ENCODE measurements at places on chromosomes 2 and 18.
A peak's percentile ranks its signal among the peaks of the same experiment; 100 is the strongest.

DNA sequence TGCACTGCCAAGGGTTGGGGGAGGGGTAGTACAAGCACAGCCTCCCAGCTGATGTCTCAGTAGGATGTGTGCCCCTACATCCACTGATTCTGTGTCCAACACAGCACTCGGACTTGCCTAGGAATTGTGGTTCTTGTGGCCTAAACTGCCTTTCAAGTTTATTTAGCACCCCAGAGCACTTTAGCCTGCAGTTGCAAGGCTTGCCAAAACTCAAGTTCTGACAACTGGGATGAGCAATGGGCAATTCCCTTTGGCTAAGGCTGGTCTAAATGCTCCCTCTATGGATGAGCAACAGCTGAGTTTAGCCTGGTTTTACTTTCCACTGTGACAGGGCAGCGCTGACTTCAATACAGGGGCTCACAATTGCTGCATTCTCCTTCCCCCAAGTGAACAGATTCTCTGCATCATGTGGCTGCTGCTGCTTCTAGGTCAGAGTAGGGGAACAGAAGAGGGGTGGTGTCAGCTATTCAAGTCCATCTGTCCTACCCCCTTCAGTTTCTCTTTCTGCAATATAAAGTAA lies 471.5 kb downstream of the PIK3C3 start:
- no peak for DNase-seq

GRCh38 chr2:139170406-139170805 lies 390.2 kb upstream of the NXPH2 start:
- no peak for DNase-seq

GRCh38 chr18:62876828-62877227 lies 161.5 kb downstream of the PHLPP1 start:
- DNase-seq: no peak

GRCh38 chr2:88590998-88591613 lies 36.2 kb downstream of the EIF2AK3 start:
- peak; percentile 55 for DNase-seq

DNA sequence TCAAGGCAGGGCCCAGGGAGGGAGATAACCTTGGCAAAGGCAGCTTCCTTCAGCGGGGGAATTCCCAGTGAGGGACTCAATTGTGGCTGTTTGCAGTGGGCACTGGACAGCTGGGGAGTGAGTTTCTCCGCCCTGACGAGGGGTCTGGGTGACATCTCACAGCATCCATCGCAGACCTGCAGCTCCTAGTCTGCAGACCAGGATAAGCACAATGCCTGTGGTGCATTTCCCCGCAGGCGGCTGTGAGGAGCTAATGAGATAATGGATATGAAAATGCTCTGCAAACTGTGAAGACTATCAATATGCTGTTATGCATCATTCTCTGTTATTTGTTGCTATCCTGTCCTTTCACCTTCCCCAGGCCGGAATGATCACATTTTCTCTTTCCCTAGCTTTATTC lies 30.0 kb upstream of the CYP1B1 start:
- no peak for DNase-seq

DNA sequence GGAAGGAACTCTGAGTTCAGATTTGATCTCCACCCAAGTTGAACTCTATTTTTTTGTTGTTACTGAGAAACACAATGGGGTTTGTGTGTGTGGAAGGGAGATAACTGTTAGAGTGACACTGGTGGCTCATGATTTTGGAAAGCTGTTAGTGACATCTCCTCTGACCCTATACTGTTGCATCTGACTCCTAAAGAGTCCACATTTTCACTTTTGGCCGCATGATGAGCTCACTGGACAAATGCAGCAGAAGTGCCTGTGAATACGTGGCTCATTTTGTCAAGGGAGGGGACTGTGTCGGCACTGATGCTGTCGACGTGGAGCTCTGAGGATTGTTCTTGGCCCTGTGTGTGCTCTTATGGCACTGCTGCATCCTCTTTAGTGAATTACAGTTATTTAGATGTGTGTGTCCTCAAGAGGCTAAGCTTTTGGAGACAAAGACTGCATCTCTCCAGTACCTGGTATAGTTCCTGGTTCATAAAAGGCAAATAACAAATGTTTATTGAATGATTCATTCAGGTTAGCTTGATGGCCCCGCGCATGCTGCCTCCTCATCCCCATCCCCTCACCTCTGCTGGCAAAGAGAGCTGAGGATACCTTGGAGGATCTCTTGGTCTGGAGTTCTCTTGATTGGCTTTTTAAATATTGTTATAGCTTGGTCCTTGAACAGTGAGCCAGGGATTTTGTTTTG lies 135.4 kb downstream of the PHLPP1 start:
- no peak for DNase-seq

DNA sequence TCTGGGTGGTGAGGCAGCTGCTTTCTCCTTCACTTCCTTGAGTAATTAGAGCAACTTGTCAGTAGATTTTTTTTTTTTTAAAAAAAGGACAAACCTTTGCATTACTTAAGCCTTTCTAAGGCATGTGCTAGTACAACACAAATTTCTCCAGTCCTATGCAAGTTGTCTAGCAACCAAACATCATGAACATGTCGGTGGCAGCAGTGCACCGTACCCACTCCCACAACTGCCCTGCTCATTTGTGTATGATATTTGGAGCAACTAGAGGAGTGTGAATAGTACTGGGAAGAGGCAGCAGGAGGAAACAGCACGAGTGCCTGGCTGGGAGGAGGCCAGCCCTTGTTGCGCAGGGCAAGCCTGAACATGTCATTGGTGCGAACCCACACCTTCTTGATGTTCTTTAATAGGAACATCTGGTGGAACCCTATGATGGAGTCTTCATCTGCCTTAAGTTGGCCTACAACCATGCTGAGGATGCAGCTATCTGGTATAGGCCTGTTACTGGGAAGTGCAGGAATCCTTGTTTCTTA lies 238.3 kb downstream of the TDRD15 start:
- peak; percentile 15 for DNase-seq

DNA sequence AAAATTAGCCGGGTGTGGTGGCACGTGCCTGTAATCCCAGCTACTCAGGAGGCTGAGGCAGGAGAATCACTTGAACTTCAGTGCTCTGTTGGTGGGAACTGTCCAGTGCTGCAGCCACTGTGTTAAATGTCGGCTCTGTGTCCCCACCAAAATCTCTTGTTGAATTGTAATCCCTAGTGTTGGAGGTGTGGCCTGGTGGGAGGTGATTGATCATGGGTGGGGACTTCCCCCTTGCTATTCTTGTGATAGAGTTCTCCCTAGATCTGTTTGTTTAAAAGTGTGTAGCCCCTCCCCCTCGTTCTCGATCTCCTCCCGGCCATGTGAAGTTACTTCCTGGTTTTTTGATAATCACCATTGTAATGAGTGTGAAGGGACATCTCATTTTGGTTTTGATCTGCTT lies 9.8 kb upstream of the RPL31 start:
- peak; percentile 61 for DNase-seq

DNA sequence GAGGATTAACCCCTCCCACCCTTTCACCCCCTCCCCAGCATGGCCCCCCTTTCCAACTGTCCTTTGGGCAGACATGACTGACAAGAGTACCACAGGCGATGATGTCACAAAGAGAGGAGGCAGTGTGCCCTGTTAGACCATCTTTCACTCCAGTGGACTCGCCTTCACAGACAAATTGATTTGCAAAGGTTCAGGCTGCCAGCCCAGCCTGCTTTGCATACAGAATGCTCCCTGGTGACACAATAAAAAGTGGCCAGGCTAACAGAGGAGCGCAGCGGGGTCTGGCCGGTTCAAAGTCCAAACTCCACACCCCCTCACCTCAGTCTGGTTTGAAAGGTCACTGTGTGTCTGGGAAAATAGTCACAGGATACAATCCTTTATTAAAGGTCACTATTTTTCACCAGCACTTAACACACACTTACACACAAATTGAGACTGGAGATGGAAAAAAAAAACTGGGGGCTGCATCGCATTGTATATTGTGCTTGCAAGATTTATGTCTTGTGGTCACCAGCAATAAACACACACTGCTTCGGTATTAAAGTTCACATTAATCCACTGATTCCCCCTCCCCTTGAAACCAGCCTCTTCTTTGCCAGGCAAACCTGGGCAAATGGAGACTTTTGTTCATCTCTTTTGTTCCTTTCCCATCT lies 236.9 kb downstream of the BCL11A start:
- DNase-seq: no peak

GRCh38 chr2:68698567-68699377 lies 35.8 kb upstream of the ARHGAP25 start:
- DNase-seq: no peak

- DNase-seq: no peak
Measured at GRCh38 chr18:48859311-48860268, 91.2 kb downstream of the SMAD7 start.

DNA sequence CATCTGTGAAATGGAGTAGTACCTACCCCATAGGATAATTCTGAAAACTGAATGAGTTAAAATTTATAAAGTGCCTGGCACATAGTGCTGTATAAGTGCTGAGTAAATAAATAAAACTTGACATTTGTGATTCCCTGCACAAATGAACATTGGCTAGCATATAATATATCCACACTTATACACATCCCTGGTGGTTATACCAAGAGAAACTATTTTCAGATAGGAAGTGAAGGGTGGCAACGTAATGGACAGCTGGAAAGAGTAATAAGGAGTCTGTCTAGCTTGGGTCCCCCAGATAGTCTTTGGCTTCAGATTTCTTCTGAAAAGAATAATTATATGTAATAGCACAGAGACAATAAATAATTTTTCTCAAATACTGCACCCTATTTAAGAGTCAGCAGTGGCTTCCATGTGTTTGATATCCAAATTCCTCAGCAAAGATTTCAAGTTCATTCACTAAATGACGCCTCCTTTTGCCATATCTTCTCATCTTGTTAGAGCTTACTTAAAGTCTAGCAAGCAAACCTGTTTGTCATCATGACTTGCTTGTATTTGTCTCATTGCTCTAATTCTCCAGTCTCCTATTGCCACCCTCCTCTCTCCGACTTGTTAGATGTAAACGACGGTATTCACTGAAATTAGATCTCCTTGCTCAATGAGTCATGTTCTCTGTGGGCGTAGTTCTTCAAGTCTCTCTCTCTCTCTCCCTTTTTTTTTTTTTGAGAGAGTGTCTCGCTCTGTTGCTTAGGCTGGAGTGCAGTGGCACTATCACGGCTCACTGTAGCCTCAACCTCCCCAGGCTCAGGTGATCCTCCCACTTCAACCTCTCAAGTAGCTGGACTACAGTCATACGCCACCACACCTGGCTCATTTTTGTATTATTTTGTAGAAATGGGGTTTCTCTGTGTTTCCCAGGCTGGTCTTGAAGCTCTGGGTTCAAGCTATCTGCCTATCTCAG lies 8.7 kb upstream of the ADGRF3 start:
- no peak for DNase-seq

DNA sequence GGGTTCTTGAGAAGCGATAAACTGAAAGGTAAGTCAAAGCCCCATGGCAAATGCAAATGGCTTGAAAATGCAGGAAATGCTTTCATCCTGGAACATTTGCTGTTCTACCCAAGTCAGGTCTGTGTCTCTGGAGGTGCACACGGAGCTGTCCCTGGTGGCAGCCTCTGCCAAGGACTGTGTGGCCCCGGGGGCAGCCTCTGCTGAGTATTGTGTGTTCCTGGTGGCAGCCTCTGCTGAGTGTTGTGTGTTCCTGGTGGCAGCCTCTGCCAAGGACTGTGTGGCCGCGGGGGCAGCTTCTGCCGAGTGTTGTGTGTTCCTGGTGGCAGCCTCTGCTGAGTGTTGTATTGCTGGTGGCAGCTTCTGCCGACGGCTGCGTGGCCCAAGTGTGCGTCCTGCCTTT lies 135.6 kb upstream of the ALKAL2 start:
- DNase-seq: no peak

Measured in KBM-7 (cell line).